ENCODE measurements at places on chromosomes 4 and X.

DNA sequence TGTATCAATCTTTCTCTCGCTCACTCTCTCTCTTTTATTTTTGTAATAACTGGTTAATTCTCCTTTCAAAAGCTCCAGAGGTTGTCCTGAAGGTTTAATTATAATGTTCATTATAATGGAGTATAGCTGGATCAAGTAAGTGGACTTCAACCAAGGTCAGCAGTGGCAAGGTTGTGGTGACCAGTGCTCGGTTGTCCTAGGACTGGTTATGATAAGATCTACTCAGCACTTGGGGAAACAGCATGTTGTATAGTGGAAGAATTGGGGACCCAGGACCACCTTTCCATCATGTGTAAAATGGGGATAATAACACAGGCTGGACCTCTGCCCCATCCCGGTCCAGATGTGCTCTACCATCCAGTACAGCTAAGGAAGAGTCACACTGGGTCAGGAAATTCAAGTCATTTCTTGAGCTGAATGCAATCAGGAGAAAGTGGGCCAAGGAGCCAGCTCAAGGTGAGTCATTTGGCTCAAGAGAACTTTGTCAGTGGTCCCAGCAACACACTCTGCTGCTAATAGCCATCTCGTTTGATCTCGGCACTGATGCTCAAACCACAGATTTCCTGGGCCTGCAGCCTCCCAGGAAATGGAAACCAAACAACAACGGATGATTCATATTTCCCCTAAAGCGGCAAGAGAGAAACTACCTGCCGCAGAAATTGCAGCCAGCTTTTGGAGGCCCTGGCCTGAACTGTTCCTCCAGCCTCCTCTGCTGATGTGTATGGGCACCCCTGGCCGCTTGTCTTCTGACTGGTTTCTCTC lies 123.6 kb upstream of the RBPJ start:
- DNase-seq: no peak

- DNase-seq: no peak
Measured at GRCh38 chrX:104987063-104987462, 233.4 kb downstream of the TEX13A start.

DNA sequence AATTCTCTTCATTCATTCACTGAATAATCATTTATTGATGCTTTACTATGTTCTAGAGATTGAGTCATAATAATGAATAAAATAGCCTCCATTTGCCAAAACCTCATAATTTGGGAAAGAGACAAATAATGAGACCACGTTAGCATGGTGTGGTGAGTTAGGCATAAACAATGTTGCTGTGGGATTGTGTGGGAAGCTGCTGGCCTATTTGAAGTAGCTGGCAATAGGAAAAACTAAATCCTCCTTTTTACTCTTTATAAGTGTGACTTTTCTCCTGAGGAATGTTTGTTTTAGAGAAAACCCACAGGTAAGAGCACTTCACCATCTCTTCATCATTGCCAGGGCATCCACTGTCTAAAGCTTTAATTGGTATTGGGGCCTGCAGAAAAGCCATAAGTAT lies 95.3 kb downstream of the AREG start:
- DNase-seq: no peak

- DNase-seq: no peak
Measured at GRCh38 chr4:3168029-3168428, 80.9 kb upstream of the MSANTD1 start.

- DNase-seq: no peak
Measured at GRCh38 chrX:154348114-154348531, 26.3 kb downstream of the FLNA start.

DNA sequence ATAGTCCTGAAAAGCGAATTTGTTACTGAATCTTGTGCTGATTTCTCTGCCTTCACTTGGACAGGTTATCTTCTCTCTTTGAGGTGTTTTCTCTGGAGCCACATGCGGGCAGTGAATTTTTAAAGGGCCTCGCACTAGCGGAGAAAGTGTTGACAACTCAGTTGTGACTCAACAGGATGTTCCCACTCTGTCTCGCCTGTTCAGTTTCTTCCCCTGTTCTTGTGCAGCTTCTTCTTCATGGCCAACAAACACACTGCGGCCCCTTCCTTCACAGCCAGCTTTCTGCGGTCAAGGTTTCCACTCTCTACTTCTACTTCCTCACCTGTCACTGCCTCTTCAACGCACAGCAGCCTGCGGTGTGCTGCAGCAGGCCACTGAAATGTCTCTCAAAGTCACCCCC lies 1.1 kb upstream of the SHROOM4 start:
- no peak for DNase-seq

GRCh38 chr4:152004801-152005200 lies 244.0 kb upstream of the GATB start:
- DNase-seq: no peak

DNA sequence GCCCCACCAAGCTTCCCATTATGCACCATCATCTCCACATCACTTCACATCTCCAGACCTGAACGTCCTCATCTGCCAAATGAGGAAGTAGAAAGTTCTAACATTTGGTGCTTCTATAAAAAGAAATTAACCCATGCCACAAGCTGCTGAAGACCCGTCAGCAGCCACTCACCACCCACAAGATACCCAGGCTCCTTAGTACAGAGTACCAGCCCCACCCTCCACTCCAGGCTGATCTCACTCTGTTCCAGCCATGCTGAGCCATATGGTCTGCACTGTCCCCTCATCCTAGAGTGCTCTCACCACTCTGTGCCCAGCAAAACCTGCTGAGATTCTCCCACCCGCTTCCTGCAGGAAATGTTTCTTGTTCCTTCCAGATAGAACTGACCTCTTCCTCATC lies 240.8 kb upstream of the PPARGC1A start:
- no peak for DNase-seq

DNA sequence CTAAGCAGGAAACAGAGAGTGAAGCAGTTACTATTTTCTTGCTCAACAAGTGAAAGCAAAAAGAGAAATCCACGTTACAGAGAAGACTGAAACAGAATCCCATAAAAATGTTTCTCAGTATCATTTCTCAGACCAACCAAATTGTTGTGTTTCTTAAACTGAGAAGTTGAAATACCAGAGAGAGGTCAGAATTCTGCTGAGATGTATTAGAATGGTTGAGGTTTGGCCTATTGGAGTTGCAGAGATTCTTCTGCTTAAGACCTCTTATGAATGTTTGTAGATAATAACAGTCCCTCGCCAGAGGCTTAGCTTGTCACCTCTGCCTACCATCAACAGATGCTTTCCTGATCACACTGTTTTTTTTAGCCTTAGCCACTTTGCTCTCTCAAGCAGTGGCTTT lies 481.4 kb downstream of the TRIML1 start:
- no peak for DNase-seq

GRCh38 chrX:52979993-52980392 lies 21.7 kb upstream of the FAM156A start:
- no peak for DNase-seq

DNA sequence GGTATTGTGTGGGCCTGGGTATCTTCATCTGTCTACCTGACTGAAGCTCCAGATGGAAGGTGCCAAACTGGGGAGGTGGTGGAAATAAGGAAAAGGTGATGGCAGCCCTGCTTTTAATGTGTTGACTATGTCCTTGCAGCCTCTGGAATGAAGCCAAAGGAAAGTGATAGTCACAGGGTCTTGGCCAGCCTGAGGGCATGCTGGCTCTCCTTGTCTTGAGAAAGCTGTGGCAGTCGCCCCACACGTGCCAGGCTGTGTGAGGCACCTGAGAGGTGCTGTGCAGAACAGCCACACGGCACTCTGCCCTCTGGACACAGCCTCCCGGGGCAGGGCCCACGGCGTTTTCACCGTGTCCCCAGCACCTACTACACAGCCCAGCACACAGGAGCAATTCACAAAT lies 77.6 kb downstream of the NAT8L start:
- DNase-seq: no peak

- no peak for DNase-seq
Measured at GRCh38 chrX:100591256-100592051, 6.7 kb downstream of the TNMD start.

- DNase-seq: no peak
Measured at GRCh38 chr4:43244688-43245382, 352.3 kb downstream of the GRXCR1 start.

DNA sequence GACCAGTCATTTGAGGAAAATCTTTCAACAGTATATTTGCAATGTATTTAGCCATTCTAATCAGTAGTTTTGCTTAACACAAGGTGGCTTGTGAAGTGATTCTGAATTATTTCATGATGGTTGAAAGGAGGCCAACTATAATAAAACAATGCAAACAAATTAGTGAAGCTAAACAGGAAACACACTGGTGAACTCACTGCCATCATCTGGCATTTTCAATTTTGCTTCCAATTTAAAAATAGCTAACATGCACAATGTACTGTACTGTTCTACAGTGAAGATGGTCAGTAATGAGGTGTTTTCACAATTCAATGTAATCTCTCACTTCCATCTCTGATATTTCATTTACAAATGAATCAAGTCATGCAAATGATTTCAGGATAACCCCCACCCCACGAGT lies 31.1 kb downstream of the PGRMC2 start:
- DNase-seq: no peak

- no peak for DNase-seq
Measured at GRCh38 chr4:16078195-16078760, 5.5 kb downstream of the PROM1 start.

DNA sequence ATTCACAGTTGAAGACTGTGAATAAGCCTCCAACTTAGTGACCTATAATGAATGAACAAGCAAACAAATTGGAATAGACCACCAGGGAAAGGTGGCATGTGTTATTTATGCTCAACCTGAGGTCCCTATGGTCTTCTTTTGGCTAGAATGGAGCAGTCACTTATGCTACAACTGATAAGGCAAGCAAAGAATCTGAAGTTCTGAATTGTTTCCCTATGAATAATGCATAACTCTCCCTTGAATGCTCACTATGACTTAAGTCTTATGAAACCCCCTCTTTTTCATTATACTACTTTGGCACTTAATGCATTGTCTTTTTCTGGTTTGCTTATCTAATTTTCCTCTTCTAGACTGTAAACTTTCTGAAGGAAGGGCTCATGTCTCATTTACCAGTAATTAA lies 2.6 kb downstream of the GIMD1 start:
- no peak for DNase-seq

DNA sequence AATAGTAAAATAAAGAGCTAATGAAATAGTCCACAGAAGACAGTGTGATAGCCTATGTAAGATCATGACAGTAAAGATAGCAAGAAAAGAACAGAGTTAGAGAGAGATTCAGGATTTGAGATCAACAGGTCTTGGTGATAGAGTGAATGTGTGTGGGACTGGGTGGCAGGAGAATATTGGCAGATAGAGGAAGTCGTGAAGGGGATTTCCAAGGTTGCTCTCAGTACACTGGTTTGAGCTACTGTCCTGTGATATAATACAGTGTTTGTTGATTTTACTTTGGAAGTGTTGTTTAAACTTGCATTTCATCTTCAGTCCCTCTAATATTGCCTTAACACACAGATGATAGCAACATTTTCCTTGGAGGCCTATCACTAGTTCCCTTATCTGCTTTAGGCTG lies 44.1 kb downstream of the DTHD1 start:
- DNase-seq: no peak

DNA sequence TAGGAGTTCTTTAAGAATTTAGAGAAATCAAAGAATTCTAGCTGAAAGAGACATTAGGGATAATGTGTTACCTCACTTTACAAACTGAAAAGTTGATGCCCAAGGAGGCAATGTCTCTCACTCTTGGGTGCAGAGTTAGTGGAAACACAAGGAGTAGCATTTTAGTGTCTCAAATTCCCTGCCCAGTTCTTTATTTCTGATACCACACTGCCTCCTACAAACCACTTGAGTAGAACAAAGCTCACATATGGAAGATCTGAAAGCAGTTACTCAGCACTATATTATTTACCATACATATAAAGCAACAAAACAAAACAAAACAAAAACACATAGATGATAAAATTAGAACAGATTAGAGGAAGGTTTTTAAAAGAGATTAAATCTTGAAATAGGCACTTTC lies 124.2 kb downstream of the REELD1 start:
- DNase-seq: no peak

GRCh38 chr4:118850488-118851173 lies 14.7 kb upstream of the SEC24D start:
- DNase-seq: no peak

- DNase-seq: no peak
Measured at GRCh38 chr4:124948976-124949597, 236.6 kb upstream of the ANKRD50 start.

- DNase-seq: no peak
Measured at GRCh38 chrX:20352935-20353336, 86.2 kb upstream of the RPS6KA3 start.

DNA sequence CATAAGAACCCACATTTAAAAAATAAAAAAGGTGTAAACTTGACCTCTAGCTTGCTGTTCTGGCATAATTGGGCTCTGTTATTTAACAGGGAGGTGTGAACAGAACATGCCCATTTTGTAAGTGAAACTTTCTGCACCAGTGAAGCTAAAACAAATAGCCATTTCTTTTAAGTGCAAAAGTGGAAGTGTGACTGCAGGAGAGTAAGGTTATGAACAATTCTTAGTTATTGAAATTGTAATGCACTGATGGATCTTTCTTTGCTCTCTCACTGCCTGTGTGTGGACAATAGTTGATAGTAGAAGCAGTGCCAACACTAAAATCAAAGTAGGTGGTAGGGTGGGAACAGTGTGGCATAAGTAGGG lies 12.6 kb downstream of the P2RY10 start:
- DNase-seq: no peak

- no peak for DNase-seq
Measured at GRCh38 chr4:90715242-90715641, 588.0 kb downstream of the CCSER1 start.

GRCh38 chr4:68074397-68074796 lies 55.3 kb downstream of the TMPRSS11F start:
- no peak for DNase-seq

- DNase-seq: no peak
Measured at GRCh38 chr4:182494103-182494502, 250.9 kb downstream of the TENM3 start.
